ENCODE measurements at places on chromosomes 13 and 19.

- H3K4me1 ChIP-seq = no peaks in the 10 kb centered on the region
- H3K4me3 ChIP-seq = no peak overlapping the region
- no peaks in the 10 kb centered on the region for H3K36me3 ChIP-seq
- H3K27me3 ChIP-seq = no peaks in the 10 kb centered on the region
- H3K27ac ChIP-seq = no peak overlapping the region
Measured at GRCh38 chr19:1975162-1975480, 34.1 kb downstream of the CSNK1G2 start.

DNA sequence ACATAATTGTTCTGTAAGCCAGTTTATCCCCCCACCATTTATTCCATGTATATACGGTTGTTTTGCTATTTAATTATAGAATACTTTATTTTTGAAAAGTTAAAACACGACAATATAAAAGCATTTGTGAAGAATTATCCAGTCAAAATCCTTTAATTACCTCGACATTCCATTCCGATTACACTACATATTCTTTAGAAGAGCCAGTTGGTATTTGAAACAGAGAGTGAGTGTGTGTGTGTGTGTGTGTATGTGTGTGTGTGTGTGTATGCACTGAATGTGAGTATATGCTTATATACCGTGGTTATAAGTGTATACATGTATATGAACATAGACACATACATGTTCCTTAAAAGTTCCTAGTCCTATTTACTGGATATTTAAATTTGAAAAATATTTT lies 87.8 kb upstream of the KLF5 start:
- peaks cover 32% of the 10 kb centered on the region for H3K36me3 ChIP-seq
- DNase-seq = no peak
- H3K27me3 ChIP-seq = no peaks in the 10 kb centered on the region
- no peak overlapping the region for H3K27ac ChIP-seq
- no peak overlapping the region for H3K4me3 ChIP-seq
- no peaks in the 10 kb centered on the region for H3K4me1 ChIP-seq

DNA sequence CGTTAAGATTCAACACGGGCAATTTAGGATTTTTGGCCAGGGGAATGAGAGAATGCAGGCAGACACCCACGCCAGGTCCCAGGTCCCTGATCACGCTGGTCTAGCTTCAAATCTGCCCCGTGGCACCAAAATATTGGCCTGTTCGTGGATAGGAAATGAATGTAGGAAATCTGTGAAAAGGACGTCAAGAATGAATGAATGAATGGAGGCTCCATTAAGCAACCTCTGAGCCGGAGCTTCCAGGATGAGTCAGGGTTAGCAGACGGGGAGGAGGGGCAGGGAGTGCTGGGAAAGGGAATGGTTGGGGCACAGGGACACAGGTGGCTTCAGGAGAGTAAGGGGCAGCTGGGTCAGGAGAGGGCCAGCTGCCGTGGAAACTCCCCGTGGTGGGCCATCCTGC lies 4.2 kb downstream of the SULT2B1 start:
- H3K4me3 ChIP-seq = no peak overlapping the region
- no peak for DNase-seq
- peaks cover 81% of the 10 kb centered on the region for H3K27me3 ChIP-seq
- H3K36me3 ChIP-seq = no peaks in the 10 kb centered on the region

DNA sequence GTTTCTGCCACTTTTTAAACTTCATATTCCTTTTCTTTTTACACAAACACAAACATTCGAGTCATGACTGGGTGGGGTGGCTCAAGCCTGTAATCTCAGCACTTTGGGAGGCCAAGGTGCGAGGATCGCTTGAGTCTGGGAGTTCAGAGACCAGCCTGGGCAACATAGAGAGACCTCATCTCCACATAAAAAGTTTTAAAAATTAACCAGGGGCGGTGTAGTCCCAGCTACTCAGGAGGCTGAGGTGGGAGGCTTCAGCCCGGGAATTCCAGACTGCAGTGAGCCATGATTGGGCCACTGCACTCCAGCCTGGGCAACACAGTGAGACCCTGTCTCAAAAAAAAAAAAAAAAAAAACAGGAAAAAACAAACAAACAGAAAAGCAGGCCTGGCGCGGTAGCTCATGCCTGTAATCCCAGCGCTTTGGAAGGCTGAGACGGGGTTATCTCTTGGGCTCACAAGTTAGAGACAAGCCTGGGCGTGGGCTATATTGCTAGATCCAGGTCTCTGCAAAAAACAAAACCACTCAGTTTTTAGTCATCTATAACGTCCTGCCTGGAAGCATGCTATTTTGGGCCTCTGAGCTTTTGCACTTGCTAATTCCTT lies 583 bp upstream of the BAX start:
- peak overlapping the region; percentile 97 for H3K4me3 ChIP-seq
- no peaks in the 10 kb centered on the region for H3K27me3 ChIP-seq
- H3K36me3 ChIP-seq = peaks cover 14% of the 10 kb centered on the region
- H3K4me1 ChIP-seq = peaks cover 21% of the 10 kb centered on the region

DNA sequence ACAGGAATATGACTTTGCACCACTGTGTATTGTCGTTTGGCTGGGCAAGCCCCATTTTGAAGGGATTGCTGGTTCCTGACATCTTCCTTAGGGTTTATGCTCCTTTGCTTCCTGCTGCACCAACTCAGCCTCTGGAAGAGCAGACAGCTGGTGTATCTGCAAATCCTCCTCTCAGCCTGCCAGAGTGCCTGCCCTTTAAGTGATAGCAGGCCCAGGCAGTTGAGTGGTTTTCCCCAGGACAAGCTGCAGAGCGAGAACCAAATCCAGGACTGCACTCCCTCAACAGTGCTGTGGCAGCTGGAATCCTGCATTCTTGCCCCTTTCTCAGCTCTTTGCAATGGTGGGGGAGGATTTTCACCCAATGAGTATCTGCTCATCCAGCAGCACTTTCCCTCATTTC lies 85.5 kb downstream of the ZNF429 start:
- no peak overlapping the region for H3K27ac ChIP-seq
- H3K4me1 ChIP-seq = no peaks in the 10 kb centered on the region
- no peaks in the 10 kb centered on the region for H3K36me3 ChIP-seq
- no peaks in the 10 kb centered on the region for H3K27me3 ChIP-seq

GRCh38 chr13:40975441-40975840 lies 43.7 kb downstream of the ELF1 start:
- H3K4me1 ChIP-seq = peaks cover 88% of the 10 kb centered on the region
- no peak overlapping the region for H3K4me3 ChIP-seq
- no peak overlapping the region for H3K27ac ChIP-seq
- H3K27me3 ChIP-seq = no peaks in the 10 kb centered on the region

DNA sequence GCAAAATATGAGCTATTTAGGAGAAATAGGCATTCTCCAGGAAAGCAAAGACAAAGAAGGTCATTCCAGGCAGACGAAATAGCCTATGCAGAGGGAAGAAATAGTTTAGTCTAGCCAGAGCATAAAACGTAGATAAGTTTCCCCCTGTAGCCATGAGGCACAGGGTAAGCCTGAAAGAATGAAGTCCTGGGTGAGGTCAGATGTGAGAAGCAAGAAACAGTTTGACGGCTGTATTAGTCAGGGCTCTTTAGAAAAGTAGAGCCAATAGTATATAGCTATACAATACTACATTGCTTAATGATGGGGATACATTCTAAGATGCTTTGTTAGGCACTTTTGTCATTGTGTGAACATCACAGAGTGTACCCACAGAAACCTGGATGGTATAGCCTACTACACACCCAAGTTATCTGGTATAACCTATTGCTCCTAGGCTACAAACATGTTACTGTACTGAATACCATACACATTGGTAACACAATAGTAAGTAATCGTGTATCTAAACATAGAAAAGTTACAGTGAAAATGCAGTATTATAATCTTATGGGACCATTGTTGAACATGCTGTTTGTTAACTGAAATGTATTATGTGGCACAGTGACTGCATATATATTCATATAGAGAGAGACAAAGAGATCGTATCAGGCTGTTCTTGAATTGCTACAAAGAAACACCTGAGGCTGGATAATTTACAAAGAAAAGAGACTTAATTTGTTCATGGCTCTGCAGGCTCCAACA lies 59.3 kb upstream of the WDFY2 start:
- H3K27ac ChIP-seq = no peak overlapping the region
- DNase-seq = no peak
- no peaks in the 10 kb centered on the region for H3K4me1 ChIP-seq

DNA sequence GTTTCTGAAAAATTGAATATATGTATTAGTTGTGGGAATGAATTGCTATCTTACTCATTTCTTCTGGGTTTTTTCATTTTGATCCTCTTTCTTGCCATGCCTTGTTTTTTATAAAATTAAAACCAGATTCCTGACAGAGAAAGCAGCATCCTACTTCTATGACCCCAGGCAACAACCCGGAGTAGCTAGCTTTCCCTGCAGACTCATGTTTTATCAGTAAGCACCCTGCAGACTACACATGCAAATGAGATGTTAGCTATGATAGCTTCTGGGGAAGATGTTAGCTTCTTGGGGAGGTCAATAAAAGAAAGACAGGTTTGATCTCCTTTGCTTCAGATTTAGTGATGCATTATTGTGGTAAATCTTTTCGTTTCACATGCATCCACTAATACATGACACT lies 1598.6 kb downstream of the SLITRK5 start:
- H3K27me3 ChIP-seq = no peaks in the 10 kb centered on the region
- H3K27ac ChIP-seq = no peak overlapping the region
- H3K4me1 ChIP-seq = no peaks in the 10 kb centered on the region

- no peaks in the 10 kb centered on the region for H3K27me3 ChIP-seq
- no peak for DNase-seq
- H3K4me3 ChIP-seq = no peak overlapping the region
Measured at GRCh38 chr13:45437947-45438346, 19.8 kb upstream of the SLC25A30 start.

DNA sequence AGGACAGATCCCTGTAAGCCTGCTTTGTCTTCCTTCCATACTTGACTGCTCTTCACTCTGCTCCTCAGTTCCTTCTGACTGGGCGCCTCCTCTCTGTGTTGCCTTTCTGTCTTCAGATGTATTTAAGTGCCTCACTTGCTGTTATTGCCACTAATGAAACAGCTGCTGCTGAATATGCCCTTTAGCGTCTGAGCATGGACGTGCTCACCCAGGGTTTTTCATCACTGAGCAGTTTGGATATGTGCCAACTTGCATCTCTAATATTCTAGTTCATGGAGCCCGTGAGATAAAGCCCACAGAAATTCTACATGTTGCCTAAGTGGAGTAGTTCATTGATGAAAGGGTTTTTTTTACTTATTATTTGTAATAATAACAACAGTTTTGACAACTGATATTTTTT lies 198.2 kb downstream of the MYO16 start:
- H3K27ac ChIP-seq = no peak overlapping the region
- H3K27me3 ChIP-seq = no peaks in the 10 kb centered on the region
- DNase-seq = no peak
- no peak overlapping the region for H3K4me3 ChIP-seq
- no peaks in the 10 kb centered on the region for H3K4me1 ChIP-seq

- H3K4me3 ChIP-seq = peak within 1 kb of the TSS; percentile 96
- DNase-seq = peak; percentile 69
- no peaks in the 10 kb centered on the region for H3K36me3 ChIP-seq
- H3K27ac ChIP-seq = peak within 1 kb of the TSS; percentile 100
- H3K4me1 ChIP-seq = peaks cover 2% of the 10 kb centered on the region
Measured at GRCh38 chr19:14517840-14518505, at the start of gene DNAJB1. Gene DNAJB1, minus strand, starts transcription at chr19:14518397. Its CDS starts 48 bp downstream, at chr19:14518349.

GRCh38 chr19:51724543-51724942 lies 752 bp upstream of the HAS1 start:
- no peaks in the 10 kb centered on the region for H3K36me3 ChIP-seq
- H3K4me1 ChIP-seq = peaks cover 2% of the 10 kb centered on the region
- H3K4me3 ChIP-seq = no peak overlapping the region
- H3K27ac ChIP-seq = no peak overlapping the region

DNA sequence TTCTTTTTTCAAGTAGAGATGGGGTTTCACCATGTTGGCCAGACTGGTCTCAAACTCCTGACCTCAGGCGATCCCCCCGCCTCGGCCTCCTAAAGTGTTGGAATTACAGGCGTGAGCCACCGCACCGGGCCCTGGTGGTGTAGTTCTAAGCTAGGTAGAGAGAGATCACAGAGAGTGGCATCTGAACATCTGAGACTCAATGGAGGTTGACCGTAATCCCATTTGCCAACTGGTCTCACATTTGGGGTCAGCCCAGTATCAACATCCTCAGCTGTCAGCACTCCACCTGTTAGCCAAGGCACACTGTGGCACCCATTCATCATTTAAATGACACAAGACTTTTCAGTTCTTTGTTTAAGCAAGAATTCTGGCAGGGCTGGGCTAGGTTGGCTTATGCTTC lies 8.1 kb downstream of the SELENOW start:
- no peaks in the 10 kb centered on the region for H3K27me3 ChIP-seq
- H3K4me1 ChIP-seq = no peaks in the 10 kb centered on the region
- no peak for DNase-seq
- H3K36me3 ChIP-seq = peaks cover 56% of the 10 kb centered on the region

DNA sequence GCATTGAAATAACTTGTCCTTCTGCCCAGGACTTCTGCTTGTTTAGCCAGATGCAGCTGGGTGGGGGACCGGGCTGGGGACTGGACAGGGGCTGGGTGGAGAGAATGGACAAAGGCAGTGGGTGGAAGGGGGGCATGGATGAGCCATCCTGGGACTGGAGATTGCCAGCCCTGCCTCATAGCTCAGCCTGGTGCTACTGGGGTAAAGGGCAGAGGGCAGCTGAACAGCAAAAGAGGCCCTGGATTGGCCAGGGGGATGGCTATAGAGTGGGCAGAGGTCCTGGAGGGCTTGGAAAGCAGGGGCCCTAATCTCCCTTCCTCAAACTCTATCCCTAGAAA lies 17.7 kb upstream of the PLAUR start:
- DNase-seq = no peak
- H3K4me3 ChIP-seq = no peak overlapping the region
- H3K36me3 ChIP-seq = no peaks in the 10 kb centered on the region
- no peaks in the 10 kb centered on the region for H3K4me1 ChIP-seq
- H3K27ac ChIP-seq = no peak overlapping the region

DNA sequence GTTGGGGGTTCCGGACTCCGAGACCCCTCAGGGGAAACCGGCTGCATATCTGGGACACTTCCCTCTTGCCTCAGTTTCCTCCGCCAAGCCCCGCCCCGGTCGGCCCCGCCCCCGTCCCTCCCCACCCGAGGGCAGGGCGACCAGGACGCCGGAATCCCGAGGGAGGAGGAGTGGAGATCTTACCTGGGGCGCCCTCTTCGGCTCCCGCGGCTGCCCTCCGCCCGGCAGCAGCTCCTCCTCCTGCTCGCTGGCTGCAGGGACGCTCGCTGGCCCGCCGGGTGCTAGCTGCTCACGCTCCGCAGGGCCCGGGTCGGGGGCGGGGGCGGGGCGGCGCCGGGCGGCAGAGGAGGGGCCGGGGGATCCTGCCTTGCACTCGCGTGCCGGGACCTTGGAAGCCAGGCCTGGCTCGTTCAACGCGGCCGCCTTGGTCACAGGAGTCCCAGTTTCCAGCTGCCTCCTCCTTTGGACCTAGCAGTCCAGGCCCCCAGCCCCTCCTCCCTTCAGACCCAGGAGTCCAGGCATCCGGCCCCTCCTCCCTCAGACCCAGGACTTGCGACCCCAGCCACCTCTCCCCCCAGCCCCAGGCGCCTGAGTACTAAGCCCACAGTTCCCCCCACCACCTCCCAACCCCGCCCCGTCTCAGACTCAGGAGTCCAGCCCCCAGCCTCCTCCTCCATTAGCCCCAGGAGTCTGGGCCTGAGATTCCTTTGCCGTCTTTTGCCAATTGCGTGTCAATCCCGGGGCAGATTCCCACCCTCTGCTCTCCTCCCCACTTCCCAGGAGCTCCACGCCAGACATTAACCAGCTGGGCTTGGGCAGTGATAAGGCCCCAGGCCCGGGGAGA lies at the start of gene NTF4:
Gene NTF4, minus strand, starts transcription at position 51 of the 844 bp plus-strand sequence. CDS start 2,821 bp downstream, outside the sequence.
- H3K36me3 ChIP-seq = no peaks in the 10 kb centered on the region
- H3K27me3 ChIP-seq = peaks cover 91% of the 10 kb centered on the region
- H3K4me3 ChIP-seq = no peak within 1 kb of the TSS
- no peak within 1 kb of the TSS for H3K27ac ChIP-seq

- DNase-seq = no peak
- H3K27ac ChIP-seq = peak overlapping the region; percentile 99
- peak overlapping the region; percentile 15 for H3K4me3 ChIP-seq
- H3K4me1 ChIP-seq = no peaks in the 10 kb centered on the region
Measured at GRCh38 chr19:1102407-1103131, 1.2 kb upstream of the GPX4 start.

GRCh38 chr19:44658069-44658733 lies 13.1 kb upstream of the CEACAM19 start:
- H3K36me3 ChIP-seq = no peaks in the 10 kb centered on the region
- H3K4me1 ChIP-seq = no peaks in the 10 kb centered on the region
- H3K27me3 ChIP-seq = no peaks in the 10 kb centered on the region

All from tibial nerve (tissue), 4 donors.